ENCODE measurements at places on chromosomes 4 and X. TPM values are rescaled to one million over a fixed set of nuclear protein-coding genes. Genes with fewer than 3 reads are reported as not detected.

- DNase-seq = no peak
These were observed 80.8 kb upstream of the TLR2 start for GRCh38 chr4:153603258-153603657.

NXF3 gene
- not detected for total RNA-seq

DNA sequence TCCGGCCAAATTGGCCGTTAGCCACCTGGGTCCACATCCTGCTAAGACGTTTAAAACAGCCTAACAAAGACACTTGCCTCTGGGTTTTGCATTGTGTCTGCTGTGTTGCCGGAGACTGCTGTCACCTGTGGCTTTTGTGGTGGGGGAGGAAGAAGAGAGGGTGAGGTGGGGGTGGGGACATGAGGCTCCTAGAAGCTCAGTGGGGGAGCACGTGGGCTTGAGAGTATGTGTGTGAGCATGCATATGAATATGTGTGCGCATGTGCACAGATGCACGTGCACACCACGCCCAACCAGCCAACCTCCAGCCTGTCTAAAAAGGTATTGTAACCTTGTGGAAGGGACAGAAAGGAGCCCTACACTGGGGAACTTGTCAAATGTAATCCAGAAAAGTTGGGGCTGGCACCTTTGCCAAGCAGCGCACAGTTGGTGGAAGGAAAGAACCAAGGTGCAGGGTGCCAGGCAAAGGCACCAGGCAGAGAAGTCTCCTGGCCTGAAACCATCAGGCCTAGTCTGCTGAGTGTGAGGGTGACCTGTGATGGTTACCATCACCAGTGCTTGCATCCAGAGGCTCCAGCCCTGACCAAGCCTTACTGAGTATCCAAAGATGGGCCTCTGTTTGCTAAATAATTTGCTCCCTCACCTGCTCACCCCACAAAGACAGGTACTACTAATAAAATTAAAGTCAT is 10.1 kb upstream of the SASH3 start:
- DNase-seq = no peak

GRPR gene
- 0.48 TPM for total RNA-seq

GRCh38 chr4:13548984-13549546 is 4.8 kb upstream of the NKX3-2 start:
- peak; percentile 65 for DNase-seq

GPRASP2 gene
- total RNA-seq = 7.9 TPM

DNA sequence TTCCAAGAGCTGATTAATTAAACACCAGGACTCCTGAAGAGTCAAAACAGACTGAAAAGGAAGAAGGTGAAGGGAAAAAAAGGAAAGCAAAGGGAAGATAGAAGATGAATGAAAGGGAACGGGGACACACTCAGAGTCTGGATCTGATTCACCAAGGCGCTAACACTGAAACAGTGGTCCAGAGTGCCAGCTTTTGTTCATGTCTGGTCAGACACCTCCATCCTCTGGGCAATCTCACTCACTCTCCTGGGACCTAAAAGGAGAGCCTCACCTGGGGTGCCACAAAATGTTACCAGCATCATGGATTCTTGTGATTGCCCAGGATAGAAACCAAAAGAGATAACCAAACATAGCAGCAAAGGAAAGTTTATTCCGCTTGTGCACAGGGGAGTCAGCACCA is 120.3 kb upstream of the AFF2 start:
- DNase-seq = no peak

PCSK1N gene
- 3.0 TPM for total RNA-seq

KLHL13 gene
- 42.8 TPM for total RNA-seq

RIPPLY1 gene
- total RNA-seq = not detected

ARHGAP6 gene
- total RNA-seq = 47.0 TPM

DNA sequence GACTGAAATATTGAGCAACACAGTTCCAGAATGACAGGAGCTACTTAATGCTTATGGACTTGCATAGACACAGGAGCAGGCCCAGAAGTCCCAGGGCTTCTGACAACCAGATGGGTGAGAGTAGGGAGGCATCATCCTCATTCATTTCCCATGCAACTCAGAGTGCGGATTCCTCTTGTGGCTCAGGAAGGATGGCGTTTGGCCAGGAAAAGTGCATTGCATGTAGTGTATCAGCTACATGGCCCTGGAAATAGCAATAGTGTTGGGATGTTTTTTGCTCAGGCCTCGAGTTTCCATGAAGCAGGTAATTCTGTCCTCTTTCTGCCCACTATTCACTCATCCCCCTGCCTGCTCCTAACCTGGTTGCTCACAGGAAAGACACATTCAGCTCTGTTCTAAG is 136.6 kb downstream of the PDGFRA start:
- no peak for DNase-seq

SPCS3 gene
- total RNA-seq = 102 TPM

DNA sequence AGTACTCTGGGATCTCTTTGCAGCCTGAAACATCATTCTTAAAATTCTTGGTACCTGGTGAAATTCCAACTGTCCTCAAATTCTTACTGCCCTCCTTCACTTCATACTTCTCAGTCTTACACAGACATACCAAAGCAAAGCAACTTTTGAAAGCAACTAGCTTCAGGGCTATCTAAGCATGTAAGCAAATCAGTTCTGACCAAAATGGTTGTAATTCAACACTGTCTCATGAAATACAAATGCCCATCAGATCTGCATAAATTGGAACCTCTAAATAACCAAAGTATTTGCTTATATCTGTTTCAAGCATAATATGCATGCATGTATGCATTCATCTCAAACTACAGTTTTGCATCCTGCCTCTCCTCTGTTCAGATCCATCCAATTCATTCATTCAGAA is 308.1 kb upstream of the PPARGC1A start:
- DNase-seq = no peak

CHRDL1 gene
- 90.2 TPM for total RNA-seq

DNA sequence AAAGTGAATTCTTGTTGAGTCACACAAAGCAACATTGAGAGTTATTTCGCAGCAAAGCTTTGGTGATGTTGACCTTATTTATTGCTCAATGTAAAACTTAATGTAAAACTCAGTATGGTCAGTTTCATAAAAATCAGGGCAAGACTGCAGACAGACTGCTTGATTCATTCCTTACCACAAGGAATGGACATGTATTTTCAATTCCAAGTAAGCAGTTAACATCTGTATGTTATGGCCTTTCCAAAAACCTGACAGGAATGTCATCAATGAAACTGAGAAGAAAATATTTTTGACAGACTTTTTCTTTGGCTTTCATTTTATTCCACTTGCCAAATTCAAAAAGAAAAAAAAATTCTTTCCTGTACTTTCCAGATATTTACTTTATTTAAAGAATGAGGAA is 488.3 kb downstream of the ANKRD50 start:
- no peak for DNase-seq

DNA sequence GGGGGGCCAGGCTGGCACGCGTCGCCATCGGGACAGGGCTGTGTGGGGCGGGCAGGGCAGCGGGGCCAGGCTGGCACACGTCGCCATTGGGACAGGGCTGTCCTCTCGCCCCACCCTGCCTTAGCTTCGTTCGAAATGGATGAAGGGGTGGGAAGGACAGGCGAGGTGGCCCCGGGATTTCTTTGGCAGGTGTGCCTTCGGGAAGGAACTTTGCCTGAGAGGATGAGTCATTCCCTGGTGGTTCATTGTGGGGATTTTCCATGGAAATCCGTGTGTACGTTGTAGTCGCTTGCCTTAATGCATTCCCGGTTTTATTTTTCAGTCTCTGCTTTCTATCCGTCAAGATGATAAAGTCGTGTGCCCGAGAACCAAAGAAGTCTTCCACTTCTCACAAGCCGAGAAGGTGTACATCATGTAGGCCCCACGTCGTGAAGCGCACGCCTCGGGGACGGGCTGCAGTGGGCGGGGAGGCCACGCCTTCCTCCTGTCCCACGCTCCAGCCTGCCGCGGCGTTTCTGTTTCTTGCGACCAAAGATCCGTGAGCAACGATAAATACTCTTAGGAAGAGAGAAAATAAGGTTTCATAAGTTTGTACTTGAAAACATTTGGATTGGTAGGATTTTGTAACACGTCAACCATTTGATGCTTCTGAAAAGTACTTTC is 8.1 kb upstream of the UVSSA start:
- no peak for DNase-seq

All from uterus (tissue), 4 donors.